ENCODE measurements at places on chromosomes 4 and X.

DNA sequence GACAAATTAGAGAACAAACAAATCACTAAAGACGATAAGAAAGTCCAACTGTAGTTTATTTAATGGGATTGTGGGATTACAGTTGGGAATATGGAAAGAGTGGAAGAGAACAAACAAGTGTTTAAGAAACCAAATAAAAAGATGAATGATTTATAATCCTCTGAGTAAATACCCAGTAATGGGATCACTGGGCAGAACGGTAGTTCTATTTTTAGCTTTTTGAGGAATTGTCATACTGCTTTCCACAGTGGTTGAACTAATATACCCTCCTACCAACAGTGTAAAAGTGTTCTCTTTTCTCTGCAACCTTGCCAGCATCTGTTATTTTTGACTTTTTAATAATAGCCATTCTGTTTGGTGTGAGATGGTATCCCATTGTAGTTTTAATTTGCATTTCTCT is 15.0 kb downstream of the C4orf51 start:
- no peaks in the 10 kb centered on the region for H3K27me3 ChIP-seq
- H3K27ac ChIP-seq: no peak overlapping the region
- H3K4me1 ChIP-seq: no peaks in the 10 kb centered on the region
- H3K4me3 ChIP-seq: no peak overlapping the region
- DNase-seq: no peak

GRCh38 chrX:109936114-109936513 is 66.8 kb upstream of the TMEM164 start:
- no peaks in the 10 kb centered on the region for H3K27me3 ChIP-seq
- H3K4me3 ChIP-seq: no peak overlapping the region
- no peaks in the 10 kb centered on the region for H3K4me1 ChIP-seq
- no peak for DNase-seq
- H3K27ac ChIP-seq: no peak overlapping the region

DNA sequence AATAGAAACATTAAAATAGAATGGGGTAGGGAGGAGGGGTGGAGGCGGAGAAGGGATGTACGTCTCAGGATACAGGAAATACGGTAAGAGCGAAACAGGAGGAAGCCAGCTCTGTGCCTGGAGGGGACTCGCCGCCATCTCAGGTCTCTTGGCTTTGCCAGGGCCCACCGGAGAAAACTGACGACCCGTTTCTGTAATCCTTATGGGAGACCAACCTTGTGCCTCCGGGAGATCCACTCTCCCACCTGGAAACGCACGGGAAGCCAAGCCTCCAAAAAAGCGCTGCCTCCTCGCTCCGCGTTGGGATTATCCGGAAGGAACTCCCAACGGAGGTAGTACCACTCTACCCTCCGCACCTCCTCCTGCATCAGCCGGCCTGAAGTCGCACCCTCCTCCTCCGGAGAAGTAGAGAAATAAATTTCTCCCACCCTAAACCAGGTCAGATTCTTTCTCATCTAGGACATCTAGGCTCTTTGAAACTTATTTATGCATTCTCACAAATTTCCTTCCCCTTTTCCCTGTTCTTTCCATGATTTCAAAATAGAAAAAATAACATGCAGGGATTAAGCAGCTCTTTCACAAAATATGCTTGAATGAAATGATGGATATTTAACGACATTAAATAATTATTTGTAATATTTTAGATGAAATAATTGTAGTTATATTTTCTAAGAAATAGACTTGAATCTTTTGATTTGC is at the start of gene NBDY:
Gene NBDY, plus strand, starts transcription at position 92 of the 699 bp plus-strand sequence. Its CDS starts 111 bp downstream, at position 203.
- H3K27me3 ChIP-seq: no peaks in the 10 kb centered on the region
- peaks cover 21% of the 10 kb centered on the region for H3K4me1 ChIP-seq
- H3K36me3 ChIP-seq: peaks cover 3% of the 10 kb centered on the region
- H3K4me3 ChIP-seq: peak within 1 kb of the TSS; percentile 92
- peak; percentile 2 for DNase-seq
- H3K27ac ChIP-seq: peak within 1 kb of the TSS; percentile 86

DNA sequence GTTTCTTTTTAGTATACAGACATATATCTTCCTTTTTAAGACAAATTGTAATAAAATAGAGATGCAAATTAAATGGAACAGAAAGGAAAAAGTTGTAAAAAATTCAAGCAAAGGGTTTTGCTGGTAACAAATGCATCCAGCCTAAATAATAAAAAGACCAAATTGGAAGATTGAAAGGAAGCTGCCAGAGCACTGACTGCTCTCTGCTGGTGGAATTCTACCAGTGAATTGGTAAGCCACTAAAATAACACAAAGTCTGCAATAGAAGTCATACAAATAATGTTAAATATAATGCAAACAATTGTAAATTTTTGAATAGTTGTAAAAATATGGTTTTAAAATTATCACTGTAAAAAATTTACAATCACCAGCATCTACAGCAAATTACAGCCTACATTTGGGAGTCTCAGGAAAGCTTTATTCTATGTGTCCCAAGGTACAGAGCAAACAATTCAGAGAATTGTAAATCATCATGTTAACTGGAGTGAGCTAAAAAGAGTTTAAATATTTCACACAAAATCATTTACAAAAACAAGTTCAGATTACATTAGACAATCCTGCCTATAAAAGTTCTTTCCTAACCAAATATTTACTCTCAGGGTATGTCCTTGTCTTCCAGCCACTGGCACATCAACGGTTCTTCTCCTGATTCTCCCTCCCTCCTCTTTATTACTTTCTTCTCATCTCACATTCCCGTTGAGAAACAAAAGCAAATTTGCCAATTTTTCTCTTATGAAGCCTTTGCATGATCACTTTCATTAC is 1322.5 kb downstream of the PCDH7 start:
- no peaks in the 10 kb centered on the region for H3K4me1 ChIP-seq
- no peak for DNase-seq
- H3K27me3 ChIP-seq: no peaks in the 10 kb centered on the region
- no peak overlapping the region for H3K27ac ChIP-seq

DNA sequence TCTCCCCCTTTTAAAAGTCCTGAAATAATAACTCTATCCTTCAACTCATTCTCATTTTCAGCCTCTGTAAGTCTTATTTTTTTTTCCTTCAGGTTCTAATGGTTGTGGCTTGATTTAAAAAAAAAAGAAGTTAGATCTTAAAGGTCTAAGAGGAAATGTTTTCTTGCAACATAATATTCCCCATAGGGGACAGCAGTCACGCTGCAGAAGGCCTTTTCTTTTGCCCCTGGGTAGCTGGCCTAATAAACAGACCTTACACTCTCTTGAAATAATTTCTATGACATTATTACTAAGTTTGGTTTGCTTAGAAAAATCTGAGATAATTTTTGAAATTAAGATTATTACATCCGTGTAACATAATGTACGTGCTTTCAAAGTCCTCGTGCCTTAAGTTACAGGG is 564.1 kb upstream of the SPANXN1 start:
- no peak for DNase-seq
- H3K27ac ChIP-seq: no peak overlapping the region
- no peaks in the 10 kb centered on the region for H3K36me3 ChIP-seq
- no peaks in the 10 kb centered on the region for H3K4me1 ChIP-seq

Data from activated T-helper 1 cell treated with anti-CD3 and anti-CD28 coated beads, Interleukin-12 subunit alpha, Interleukin-12 subunit beta, Interleukin-2, Interleukin-4 antibody, amounts not matched to agents 30 ng/mL and 10 ng/mL and 1 ng/mL, durations not matched to agents 14 hours and 24 hours and 36 hours (primary cell).